ENCODE measurements at places on chromosomes 11 and 22.

GRCh38 chr11:119730789-119731386 is 1.9 kb upstream of the NECTIN1 start:
- DNase-seq: no peak

GRCh38 chr11:75014129-75014528 is 25.4 kb downstream of the NEU3 start:
- DNase-seq: no peak

- DNase-seq: no peak
Observed at GRCh38 chr11:26556582-26556981, 15.5 kb downstream of the MUC15 start.

DNA sequence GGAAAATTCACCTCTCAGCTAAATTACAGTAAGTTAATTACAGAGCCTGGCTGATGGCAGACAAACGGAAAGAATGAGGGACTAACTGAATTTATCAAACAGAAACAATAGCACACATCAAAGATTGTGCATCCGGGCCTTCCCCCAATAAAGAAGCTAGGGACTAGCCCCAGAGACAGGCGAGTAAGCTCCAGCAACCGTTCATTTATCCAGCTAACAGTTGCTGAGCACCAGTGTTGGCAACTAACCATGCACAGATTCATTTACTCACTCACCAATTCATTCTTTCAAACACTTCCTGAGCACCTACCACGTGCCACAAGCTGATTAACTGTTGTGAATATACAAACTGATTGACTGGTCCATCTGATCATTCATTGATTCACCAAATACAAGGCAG is 51.2 kb downstream of the SMCO4 start:
- no peak for DNase-seq

- DNase-seq: no peak
Observed at GRCh38 chr11:112949781-112950575, 11.2 kb upstream of the NCAM1 start.

DNA sequence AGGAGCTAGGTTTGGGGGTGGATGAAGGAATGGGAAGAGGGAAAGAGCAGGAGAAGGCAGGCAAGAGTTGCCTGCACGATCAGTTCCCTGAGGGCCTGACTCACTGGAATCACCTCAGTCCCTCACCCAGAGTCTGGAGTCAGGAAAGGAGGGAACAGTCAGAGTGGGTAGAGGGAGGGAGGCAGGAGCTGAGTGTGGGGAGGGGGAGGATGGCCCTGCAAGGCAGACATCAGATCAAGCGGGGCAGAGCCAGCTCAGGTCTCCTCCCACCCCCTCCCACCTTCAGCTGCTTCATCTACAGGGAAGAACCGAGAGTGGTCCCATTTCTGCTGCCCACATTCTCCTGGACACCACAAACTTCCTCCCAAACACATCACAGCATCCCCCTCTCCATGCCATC is 58.9 kb downstream of the PDE2A start:
- no peak for DNase-seq

DNA sequence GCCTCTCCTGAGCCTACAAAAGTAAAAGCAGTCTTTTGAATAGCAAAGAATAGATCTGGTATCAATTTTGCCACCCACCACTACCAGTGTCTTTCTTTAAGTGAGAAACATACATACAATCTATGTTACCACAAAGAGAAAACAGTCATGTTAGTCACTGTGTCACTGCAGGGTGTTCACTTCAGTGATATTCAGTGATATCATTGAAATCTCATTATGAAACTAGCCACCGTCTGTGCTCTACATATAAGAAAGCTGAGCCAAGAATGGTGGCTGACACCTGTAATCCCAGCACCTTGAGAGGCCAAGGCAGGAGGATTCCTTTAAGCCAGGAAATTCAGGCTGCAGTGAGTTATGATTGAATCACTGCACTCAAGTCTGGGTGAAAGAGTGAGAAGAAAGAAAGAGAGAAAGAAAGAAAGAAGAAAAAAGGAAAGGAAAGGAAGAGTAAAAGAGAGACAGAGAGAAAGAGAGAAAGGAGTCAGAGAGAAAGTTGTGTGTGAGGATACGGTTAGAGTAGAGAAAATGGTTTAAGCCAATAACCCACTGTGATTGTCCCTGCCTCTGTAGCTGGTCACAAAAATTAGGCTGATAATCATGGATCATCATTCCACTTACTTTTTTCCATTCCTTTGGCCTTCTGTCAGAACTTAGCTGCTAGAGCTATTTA is 847.1 kb downstream of the FAM181B start:
- no peak for DNase-seq

- no peak for DNase-seq
Observed at GRCh38 chr11:88909500-88909899, 156.3 kb downstream of the GRM5 start.

Measured in cortex of kidney (tissue), 1 donor.